ENCODE measurements at places on chromosomes 11 and 22.

DNA sequence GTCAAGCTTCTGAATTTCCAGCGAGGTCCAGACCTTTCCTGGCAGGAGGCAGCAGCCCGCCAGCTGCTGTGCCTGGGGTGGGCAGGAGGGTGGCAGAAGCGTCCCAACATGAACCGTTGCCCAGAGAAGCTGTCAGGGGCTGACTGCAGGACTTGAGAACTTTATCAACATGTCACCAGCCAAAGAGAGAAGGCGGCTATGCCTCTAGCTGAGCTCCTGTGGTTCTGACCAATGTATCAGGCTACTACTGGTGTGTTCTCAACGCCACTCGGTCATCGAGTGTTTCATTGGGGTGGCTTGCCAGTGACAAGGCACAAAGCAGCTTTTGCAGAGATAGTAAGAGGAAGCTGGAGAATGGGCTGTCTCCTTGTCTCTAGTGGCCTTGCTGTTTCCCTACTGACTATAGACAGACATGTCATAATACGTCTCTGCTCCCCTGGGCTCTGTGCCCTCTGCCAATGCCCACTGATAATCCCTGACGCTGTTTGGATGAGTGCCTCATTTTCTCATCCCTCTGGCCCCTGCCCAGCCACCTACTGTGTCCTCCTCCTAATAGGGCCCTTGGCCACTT is 17.6 kb upstream of the ASCC2 start:
- no peak for DNase-seq

DNA sequence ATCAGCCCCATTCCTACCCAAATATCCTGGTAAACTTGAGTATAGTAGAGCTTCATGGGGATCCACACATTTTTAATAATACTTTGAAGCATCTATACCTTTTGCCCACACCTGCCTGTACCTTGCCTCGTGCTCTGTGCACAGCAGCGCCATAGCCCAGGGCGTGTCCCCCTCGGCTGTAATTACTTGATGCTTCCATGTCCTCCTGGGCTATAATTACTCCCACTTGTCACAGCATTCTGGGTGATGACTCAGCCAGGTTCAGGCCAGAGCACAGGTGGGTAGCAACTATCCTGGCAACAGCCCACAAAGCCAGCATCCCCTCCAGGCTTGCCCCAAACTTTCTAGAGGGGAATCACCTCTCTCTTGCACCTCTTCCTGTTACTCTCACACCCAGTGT is 23.7 kb upstream of the SLC36A4 start:
- DNase-seq: no peak

- no peak for DNase-seq
Observed at GRCh38 chr22:38460426-38460840, 5.4 kb upstream of the KCNJ4 start.

GRCh38 chr11:112583261-112583893 is 322.7 kb upstream of the PLET1 start:
- no peak for DNase-seq

- DNase-seq: no peak
Observed at GRCh38 chr11:70159627-70160570, 43.2 kb upstream of the FADD start.

- no peak for DNase-seq
Observed at GRCh38 chr11:45267652-45268299, 18.4 kb downstream of the SYT13 start.

GRCh38 chr11:67571443-67571842 is 12.2 kb upstream of the GSTP1 start:
- DNase-seq: no peak

GRCh38 chr11:81963018-81963417 is 770.6 kb downstream of the FAM181B start:
- no peak for DNase-seq

GRCh38 chr22:38187413-38188212 is 6.0 kb upstream of the PLA2G6 start:
- DNase-seq: no peak

DNA sequence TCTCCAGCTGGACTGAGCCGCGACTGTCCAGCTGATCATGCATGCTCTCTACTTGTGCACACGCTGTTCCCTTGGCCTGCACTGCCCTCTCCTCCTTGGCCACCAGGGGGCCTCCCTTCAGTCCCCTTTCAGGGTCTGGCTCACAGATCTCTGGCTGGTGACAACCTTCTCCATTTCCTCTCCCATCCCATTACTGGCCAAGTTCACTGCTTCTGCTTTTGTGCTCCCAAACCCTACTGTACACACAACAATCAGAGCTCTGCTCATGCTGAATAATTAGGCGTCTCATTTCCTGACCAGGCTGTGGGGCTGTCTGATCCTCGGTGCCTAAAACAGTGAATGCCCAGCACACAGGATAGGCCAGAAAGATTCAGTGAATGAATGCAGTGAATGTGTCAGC is 224.0 kb upstream of the NARS2 start:
- no peak for DNase-seq

GRCh38 chr11:44125598-44125997 is 30.1 kb downstream of the EXT2 start:
- no peak for DNase-seq

Data from T-helper 17 cell (primary cell).